Left ventricle myocardium inferior (tissue), 1 donor: ENCODE measurements at places on chromosomes 11 and 22.
A peak's percentile ranks its signal among the peaks of the same experiment; 100 is the strongest.

DNA sequence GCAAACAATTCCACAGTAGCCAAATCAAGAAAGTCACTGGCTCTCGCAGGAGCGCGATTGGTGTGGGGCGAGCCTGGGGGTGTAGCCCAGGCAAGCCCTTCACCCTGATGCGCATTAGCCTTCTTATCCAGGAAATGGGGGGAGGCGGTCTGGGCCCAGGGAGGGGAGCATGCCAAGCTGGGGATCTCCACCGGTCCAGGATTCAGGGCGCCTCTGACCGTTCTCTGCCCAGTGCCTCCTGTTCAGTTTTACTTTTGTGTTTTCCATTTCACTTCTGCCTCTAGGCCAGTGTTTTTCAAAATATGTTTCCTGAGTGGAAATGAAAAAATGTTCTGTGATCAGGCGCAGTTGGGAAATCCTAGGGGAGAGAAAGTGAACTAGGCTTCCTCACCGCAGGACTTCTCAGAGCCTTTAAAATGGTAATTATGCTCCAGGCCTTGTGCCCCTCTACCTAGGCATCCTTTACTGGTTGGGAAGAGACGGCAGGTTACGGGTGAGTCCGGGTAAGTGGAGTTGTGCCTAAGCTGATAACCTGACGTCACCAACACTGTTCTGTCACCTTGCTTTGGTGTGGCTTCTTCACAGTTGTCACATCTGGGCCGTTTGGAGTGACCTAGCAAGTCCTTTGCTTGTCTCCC, 18.4 kb downstream of the LRP5 start:
- DNase-seq: no peak

- no peak for DNase-seq
Observed at GRCh38 chr11:104957280-104957679, 11.1 kb downstream of the CASP4 start.

DNA sequence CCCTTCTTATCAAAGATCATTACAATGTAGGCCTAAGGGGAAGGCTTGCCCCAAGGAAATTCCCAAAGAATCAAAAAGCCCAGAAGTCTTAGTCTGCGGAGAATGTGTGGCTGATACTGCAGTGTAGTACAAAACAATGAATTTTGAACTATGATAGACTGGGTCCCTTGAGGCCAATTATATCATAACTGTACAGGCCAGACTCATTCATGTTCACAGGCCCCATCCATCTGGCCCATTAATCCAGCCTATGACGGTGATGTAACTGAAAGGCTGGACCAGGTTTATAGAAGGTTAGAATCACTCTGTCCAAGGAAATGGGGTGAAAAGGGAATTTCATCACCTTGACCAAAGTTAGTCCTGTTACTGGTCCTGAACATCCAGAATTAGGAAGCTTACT, 35.2 kb downstream of the IGLL1 start:
- no peak for DNase-seq

DNA sequence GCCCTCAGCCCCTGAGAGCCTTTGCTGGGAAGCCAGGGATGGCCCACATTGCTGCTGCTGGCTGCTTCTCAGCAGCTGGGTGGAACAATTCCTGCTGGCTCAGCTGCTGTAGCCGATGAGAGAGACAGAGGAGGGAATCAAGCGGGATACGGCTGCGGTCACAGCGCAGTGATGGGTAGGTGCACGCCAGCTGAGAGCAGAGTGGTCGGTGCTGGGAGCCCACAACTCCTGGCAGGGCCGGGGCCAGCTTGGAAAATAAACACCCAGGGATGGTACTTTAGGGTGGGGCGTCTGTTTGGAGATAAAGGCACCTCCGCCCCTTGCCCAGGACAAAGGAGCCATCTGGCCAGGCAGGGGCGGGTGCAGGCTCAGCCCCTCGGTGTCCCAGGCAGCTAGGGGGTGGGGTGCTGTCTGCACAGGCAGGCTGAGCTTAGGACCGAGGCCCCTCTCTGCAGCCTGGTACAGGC, 480.5 kb downstream of the MIAT start:
- peak; percentile 22 for DNase-seq

- no peak for DNase-seq
Observed at GRCh38 chr11:84345597-84345996, 1059.4 kb upstream of the CCDC90B start.

- no peak for DNase-seq
Observed at GRCh38 chr11:17629113-17629512, 82.1 kb downstream of the OTOG start.

GRCh38 chr11:26283852-26284408, 48.0 kb upstream of the ANO3 start:
- DNase-seq: no peak

DNA sequence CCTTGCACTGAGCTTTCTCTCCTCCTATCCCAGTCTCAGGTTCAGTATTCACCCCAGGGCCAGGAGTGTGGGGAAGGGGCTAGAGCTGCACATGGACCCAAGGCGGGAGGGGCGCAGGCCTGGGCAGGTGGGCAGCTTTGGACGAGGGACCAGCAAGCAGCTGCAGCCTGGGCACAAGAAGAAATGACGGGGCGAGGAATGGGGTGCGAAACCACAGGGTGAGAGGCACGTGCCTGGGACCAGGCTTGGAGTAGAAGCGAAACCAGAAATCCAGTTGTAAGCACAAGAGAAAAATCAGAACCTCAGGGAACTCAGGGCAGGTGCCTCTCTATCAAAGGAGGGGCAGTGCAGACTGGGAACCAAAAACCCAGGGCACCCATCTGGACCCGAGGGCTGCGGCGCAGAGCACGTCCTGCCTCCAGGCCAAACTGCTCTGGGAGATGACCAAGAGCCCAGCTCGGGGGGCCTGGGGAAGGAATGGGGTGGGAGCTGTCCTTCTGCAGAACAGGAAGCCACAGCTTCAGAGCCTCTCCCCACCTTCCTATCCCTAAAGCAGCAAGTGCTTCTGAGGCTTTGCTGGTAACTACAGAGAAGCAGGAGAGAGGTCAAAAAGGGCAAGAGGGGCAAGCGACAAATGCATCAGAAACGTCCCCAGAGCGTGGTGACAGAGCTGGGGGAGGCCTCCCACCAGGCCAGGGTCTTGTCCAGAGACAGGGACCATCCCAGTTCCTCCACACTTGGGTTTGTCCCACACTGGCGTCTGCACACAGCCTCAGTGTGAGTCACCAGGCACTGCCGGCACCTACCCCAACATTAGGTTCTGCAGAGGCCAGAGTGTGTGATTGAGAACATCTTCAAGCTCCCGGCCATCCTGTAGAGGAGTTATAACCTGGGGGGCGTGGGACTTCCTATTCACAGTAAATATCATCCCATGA, 18.3 kb upstream of the TMPRSS4 start:
- DNase-seq: no peak

GRCh38 chr22:24115247-24116207, 65.8 kb upstream of the SUSD2 start:
- DNase-seq: peak; percentile 3

DNA sequence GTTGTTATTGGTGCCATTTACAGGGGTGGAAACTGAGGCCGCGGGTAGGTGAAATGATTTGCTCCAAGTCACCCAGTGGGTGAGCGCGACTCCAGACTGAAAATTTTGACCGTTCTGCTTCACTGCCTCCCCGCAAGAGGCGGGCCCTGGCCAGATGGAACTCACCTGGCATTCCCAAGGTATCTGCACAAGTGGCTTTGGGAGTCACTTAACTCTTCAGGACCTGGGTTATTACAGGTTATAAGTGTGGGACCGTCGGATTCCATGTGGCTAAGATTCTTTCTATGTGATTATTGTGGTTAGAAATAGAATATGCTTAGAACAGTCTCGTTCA, 598 bp downstream of the CABIN1 start:
- DNase-seq: no peak

DNA sequence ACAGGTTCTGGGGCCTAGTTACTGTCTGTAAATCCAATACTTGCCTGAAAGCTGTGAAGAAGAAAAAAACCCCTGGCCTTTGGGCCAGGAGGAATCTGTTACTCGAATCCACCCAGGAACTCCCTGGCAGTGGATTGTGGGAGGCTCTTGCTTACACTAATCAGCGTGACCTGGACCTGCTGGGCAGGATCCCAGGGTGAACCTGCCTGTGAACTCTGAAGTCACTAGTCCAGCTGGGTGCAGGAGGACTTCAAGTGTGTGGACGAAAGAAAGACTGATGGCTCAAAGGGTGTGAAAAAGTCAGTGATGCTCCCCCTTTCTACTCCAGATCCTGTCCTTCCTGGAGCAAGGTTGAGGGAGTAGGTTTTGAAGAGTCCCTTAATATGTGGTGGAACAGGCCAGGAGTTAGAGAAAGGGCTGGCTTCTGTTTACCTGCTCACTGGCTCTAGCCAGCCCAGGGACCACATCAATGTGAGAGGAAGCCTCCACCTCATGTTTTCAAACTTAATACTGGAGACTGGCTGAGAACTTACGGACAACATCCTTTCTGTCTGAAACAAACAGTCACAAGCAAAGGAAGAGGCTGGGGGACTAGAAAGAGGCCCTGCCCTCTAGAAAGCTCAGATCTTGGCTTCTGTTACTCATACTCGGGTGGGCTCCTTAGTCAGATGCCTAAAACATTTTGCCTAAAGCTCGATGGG, 13.5 kb downstream of the PIK3IP1 start:
- no peak for DNase-seq

GRCh38 chr22:22609291-22609690, 35.1 kb upstream of the GGTLC2 start:
- no peak for DNase-seq

DNA sequence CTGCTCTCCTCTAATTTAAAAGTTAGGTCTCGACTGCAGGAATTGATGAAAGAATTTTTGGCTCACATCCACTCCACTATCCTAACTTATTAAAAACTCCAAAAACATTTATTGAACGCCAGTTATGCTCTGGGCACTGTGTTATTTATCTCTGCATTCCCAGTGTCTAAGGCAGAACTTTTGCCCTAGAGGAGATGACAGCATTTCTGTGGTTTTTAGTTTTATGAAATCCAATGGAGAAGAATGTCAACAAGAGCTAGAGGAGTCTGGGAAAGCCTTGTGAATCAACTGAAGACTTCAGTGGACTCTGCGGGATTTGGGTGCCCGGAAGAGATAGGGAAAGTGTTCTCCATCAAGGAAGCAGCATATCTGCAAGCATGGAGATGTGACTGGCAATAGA, 217.0 kb upstream of the PGR start:
- DNase-seq: no peak

GRCh38 chr22:46443850-46444389, 93.5 kb downstream of the CELSR1 start:
- DNase-seq: no peak
